ENCODE measurements at places on chromosomes 6 and 20. TPM values are rescaled to one million over a fixed set of nuclear protein-coding genes. Genes with fewer than 3 reads are reported as not detected.

GRCh38 chr6:150299873-150300485, 68.8 kb upstream of the IYD start:
- DNase-seq, result no peak

GRCh38 chr20:62964700-62965099, 12.2 kb downstream of the SLC17A9 start:
- DNase-seq, result no peak

EYS gene
- total RNA-seq, result not detected

DNA sequence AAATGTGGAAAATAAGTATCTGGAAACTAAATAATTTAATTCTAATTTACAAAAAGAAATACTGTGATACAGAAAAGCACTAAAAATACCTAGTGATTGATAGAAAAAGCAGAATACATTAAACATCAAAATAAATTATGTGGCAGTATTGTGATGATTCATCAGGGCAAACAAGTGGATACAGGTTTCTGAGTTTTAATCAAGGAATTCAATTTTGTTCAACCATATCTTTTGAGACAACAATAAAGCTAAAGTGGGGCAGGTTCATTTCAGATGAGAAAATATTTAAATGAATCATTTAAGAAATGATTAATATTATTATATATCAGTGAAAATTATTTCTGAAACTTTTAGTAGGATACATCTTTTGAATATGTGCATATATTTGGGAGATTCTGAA, 49.8 kb downstream of the GRIK2 start:
- DNase-seq, result no peak

DNA sequence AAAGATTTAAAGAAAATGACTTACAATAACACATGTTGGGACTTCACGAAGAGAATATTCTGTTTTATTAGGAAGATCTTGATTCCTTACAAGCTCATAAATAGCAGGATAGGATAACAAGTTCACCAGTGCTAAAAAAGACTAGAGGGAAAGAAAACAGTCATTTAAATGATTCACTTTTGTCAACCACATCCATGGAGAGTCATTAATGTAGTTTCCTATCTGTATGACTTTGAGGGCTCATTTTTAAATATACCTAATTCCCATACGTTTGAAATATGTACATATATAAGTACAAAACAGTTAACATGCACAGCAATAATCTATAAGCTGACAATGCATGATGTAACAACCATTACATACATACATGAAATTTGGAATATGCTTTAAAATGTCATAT, 111.1 kb downstream of the TBC1D32 start:
- no peak for DNase-seq

IL17F gene
- not detected for total RNA-seq

GRCh38 chr20:17869295-17869994, 99.1 kb downstream of the SNX5 start:
- no peak for DNase-seq

DAAM2 gene
- 14.7 TPM for total RNA-seq

- DNase-seq, result no peak
Observed at GRCh38 chr6:70886661-70887060, 70.2 kb downstream of the B3GAT2 start.

DNA sequence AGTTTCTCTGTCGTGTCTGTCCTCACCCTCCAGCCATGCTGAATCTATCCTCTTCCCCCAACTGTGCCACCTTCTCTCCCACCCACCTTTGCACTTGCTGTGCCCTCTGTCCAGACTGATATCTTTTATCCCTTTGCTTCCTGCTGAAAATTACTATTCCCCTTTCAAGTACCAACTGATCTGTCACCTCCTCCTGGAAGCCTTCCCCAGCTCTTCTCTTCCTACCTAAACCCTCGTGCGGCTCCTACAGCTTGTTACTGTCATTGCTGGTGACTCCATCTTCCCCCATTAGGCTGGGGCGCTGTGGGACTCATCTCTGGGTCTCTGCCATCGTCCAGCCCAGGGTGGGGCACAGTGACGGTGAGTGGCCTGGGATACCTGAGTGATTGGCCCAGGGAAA, 1.1 kb downstream of the BPIFB6 start:
- DNase-seq, result no peak

DNA sequence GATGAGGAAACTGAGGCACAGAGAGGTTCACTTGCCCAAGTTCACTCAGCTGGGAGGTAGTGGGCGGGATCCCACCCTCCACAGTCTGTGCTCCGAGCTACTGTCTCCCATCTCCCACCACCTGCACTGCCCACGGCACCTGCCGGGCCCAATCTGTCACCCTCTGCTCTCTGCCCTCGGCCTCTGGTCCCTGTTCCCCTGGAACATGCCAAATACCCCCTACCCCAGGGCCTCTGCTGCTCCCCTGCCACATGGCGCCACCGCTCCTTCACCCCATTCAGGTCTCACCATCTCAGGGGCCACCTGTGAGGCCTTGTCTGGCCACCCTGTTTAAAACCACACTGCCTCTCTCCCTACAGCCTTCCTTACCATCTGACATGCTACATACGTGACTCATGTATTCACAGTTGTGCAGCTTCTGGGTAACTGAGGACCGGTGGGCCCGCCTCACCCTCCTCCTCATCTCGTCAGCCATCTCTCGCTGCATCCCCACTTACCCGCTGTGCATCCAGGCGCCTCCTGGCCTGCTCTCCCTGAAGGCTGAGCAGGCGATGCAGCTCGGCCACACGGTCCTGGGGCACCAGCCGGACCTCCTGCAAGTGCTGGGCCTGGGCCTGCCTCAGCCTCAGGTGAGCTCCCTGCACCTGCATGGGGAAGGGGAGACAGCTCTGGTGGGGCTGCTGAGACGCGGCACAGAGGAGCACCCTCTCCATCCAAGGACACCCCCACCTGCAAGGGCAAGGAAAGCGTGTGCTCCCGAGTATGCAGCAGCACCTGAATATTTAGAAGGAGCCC, 50.6 kb downstream of the GINS1 start:
- no peak for DNase-seq

DPPA5 gene
- total RNA-seq, result not detected

HEBP2 gene
- total RNA-seq, result 111 TPM

FOXP4 gene
- total RNA-seq, result 15.6 TPM

DNA sequence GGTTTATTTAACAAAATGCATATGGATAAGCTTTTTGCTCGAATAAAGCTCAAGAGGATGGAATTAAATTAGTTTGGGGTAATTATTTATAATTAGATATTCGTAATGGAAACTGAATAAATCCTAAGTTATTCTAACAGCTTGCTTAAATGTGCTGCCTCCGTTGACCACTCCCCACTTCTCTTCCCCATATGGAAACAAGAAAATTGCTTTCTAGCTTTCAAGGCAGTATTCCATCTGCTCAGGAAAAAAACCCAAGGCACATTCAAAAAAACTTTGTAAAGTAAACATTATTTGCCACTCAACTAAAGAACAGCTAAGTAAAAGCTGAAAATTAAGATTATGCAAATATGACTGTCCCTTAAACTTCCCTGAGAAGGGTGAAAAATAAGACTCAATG, 369.2 kb downstream of the HAO1 start:
- no peak for DNase-seq

- no peak for DNase-seq
Observed at GRCh38 chr6:11699576-11699975, 79.0 kb downstream of the ADTRP start.

GRCh38 chr20:9112541-9113515, 43.9 kb downstream of the PLCB4 start:
- no peak for DNase-seq

GRCh38 chr6:57221191-57221935, 744 bp downstream of the RAB23 start:
- DNase-seq, result peak; percentile 62

GRCh38 chr6:15527838-15528617, 134.8 kb downstream of the DTNBP1 start:
- DNase-seq, result no peak

NOX3 gene
- total RNA-seq, result not detected

MMS22L gene
- total RNA-seq, result 5.1 TPM

DNA sequence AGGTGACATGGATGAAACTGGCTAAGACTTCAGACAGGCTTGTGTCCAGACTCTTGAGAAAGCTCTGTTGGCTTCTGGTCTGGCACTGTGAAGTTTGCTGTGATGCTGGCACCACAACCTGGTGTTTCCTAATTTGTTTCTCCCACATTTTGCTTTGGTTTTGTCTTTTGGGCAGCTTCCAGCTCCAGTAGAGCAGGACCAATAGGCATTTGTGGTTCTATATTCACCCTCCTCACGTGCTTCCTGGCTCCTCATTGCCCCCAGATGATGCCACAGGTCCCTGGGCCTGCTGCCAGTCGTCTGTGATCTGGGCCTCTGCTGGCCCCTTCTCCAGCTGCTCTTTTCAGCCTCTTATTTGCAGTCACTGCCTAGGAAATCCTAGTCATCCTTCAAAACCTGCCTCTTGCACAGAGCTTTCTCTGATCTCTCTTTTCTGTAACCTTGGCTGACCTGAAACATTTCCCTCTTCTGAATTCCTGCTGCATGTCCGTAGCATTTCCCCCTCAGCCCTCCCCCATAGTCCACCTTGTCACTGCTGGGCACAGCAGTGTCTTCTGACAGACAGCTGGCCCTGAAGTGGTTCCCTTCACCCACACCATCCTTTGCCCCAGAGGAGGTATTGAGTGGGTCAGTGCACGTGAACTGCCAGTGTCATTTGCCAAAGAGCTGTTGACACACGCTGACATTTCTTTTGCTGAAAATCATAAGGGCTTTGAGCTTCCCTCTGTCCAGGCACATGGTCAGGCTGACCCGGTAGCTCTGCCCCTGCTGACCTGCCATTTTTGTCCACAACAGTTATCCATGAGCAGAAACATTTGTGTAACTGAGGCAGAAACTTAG, 63.0 kb downstream of the PTPN1 start:
- peak; percentile 55 for DNase-seq

TREM2 gene
- total RNA-seq, result 1.1 TPM

DNA sequence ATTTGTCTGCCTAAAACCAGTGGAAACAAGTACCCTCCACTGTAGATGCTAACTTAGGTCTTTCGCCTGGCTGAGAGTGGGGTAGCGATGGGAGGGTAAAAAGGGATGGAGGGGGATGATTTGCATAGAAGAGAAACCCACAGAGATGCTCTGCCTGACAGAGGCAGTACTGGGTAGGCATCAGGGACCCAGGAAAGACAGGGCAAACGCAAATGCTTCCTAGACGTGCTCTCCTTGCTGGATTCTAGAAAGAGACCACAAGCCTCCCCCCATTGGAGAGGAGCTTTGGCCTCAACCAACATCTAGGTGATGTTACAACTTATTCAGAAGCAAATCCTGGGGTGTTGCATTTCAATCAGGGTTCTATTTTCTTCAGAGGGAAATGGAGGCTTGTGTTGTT, 3.2 kb downstream of the OLIG3 start:
- no peak for DNase-seq

DNA sequence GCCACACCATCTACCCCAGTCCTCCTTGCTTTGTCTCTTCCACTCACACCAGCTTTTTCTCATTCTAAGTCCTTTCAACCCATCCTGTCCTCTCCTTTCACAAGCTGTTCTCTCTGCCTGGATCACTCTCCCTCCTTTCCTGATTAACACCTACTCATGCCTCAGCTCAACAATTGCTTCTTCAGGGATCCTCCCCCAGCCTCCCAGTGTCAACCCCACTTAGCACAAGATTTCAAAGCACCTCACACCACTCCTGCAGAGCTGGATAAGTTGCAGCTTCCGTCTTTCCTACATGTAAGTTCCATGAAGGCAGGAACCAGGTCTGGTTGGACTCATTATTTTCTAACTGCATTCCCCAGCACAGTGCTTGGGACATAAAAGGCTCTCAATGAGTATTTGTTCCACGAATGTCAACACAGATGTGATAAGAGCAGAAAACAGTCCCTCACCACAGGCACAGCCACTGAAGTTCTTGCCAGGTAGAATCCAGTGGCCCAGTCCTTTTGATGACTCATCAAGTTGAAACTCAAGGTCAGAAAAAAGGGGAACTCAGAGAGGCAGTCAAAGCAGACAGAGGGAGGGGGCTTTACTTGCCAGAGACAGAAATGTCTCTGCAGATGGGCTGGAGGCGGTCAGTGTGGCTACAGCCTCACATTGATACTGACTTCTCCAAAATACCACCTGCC, 193.4 kb upstream of the PRDM1 start:
- no peak for DNase-seq

- DNase-seq, result no peak
Observed at GRCh38 chr6:144647971-144648651, 363.0 kb downstream of the UTRN start.

Measured in left cardiac atrium (tissue), 4 donors.